ENCODE measurements at places on chromosomes 2 and 18.

- no peak for DNase-seq
These were observed 11.3 kb upstream of the MAL start for GRCh38 chr2:95014126-95014708.

GRCh38 chr2:194545978-194546377, 1111.0 kb upstream of the SLC39A10 start:
- no peak for DNase-seq

- DNase-seq = no peak
These were observed 93.8 kb upstream of the MBOAT2 start for GRCh38 chr2:9097239-9097638.

DNA sequence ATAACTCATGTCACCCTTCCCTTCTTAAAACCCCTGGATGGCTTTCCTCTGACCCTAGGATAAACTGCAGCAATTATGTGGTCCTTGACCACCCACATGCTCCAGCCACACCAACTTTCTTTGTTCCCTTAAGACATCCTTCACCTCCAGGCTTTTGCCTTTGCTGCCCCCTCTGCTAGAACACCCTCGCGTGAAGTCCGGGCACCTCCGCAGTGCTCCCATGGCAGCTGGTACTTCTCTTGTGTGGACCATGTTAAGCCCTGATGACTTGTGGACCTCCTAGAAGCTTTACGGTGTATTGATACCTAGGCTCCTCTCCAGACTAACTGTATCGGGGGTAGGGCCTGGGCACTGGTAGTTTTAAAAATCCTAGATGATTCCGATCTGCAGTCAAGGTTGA, 824 bp upstream of the ABHD1 start:
- DNase-seq = no peak

- no peak for DNase-seq
These were observed 122.8 kb downstream of the TMEM200C start for GRCh38 chr18:5772306-5773105.

DNA sequence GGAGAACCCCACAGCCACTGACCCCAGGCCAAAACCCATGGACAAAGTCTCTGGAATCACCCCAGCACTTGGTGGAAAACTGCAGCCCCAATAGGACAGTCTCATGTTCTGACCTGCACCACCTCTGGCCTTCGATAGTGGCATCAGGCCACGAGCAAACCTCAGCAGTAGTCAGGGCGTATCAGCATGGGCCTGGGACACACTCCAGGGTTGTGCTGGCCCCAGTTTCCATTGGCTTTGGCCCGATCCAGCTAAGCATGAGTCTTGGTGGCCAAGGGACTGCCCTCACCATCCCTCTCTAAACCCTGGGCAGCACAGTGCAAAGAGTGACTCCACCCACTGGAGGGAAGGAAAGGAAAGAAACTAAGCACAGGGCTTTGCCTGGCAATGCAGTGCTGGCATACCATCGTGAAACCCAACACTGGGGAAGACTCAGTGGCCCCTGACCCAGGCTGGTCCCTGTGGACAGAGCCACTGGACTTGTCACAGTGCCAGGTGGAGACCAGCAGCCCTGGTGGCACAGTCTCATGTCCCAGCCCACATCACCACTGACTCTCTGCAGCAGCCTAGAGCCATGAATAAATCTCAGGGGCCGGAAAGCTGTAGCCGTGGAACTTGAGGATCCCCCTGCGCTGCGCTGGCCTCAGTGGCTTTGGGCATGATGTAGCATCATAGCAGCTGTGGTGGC, 46.3 kb downstream of the ZNF519 start:
- DNase-seq = no peak

DNA sequence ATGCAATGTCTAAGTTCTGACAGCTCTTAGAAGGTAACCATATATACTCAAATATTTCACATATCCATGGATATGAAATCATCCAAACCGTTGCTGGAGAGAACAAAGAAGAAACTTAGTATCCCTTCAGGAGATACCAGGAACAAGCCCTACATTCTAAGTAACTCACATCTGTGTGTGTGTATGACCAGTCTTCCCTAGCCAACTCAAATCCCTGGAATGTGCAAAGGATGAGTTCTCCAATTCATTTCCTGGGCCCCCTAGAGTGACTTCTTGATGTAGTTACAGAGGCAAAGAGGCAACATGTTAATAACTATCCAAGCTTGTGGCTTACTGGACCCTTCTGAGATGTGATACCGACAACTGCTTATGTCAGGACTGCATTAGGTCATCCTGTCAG, 20.1 kb downstream of the TPGS2 start:
- DNase-seq = no peak

DNA sequence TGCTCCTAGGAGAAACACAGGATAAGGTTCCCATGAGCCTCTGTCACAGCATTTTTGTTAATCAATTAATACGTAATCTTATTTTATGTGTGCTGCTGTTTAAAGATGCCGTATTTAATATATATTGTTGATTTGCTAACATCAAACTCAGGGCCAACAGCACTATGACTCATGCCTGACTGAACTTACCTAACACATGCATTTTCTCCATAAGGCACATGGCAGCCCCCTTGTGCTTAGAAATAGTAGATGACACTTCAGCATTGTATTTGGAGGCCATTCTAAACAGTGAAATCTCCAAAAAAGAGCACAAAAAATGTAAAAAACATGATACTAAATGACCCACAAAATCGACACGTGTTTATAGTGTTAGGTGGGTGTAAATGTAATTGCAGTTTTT, 314.8 kb downstream of the MYCN start:
- no peak for DNase-seq

DNA sequence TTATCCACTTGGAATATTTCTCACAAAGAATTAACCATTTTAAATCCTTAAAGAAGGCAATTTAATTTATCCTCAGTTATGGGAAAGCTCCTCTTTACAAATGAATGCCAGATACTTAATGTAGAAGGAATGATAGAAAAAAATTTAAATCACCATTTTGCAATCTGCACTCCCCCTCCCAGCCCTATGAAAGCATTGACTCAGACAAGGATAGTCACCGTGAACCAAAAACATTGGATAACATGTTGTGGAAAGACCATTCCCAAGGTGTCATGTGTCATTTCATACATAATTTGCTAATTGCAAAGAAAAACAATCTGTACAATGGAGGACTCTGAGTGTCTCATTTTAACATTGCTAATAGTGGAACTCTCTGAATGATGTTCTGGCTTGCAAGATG, 421.0 kb downstream of the TXNL1 start:
- no peak for DNase-seq

GRCh38 chr2:79191816-79192215, 32.3 kb upstream of the REG3A start:
- no peak for DNase-seq

GRCh38 chr2:69828938-69829255, 563 bp upstream of the GMCL1 start:
- DNase-seq = peak; percentile 49

GRCh38 chr2:47217277-47217676, 62.2 kb upstream of the STPG4 start:
- no peak for DNase-seq

DNA sequence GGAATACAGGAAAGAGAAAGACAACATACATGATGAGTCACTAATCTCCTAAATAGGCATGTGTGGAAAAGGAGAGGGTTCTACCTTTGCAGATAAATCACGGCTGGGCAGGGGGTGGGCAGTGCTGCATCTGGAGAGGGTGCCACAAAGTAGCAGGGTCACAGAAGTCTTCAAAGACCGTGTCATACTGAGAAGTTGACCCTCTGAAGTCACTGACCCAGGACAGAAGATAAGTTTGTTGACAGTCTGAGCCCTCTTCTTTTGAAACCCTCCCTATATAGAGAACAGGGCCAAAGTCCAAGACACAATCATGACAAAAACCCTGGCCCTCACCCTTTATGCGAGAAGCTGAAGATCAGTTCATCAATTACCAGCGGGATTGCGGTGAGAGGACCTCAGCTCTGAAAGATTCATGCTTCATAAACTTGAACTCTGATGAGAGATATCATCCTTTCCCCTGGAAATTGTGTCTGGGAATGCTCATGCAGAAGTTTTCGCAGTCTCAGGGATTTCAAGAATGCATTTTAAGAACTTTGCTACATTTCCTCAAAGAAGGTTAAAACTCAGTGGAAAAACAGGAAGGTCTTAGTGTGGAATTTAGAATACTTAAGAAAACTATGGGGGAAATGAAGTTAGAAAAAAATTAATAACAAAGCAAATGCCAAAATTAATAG, 129.5 kb downstream of the FAM124B start:
- DNase-seq = no peak

- no peak for DNase-seq
These were observed 15.4 kb upstream of the ACYP2 start for GRCh38 chr2:54099829-54100585.

GRCh38 chr18:35582899-35583558, 1.5 kb downstream of the GALNT1 start:
- no peak for DNase-seq

GRCh38 chr2:28463893-28464292, 32.0 kb upstream of the PLB1 start:
- peak; percentile 88 for DNase-seq

GRCh38 chr2:10326151-10326616, 23.5 kb downstream of the HPCAL1 start:
- no peak for DNase-seq

- no peak for DNase-seq
These were observed 81.4 kb downstream of the SNTG2 start for GRCh38 chr2:1032030-1032429.

DNA sequence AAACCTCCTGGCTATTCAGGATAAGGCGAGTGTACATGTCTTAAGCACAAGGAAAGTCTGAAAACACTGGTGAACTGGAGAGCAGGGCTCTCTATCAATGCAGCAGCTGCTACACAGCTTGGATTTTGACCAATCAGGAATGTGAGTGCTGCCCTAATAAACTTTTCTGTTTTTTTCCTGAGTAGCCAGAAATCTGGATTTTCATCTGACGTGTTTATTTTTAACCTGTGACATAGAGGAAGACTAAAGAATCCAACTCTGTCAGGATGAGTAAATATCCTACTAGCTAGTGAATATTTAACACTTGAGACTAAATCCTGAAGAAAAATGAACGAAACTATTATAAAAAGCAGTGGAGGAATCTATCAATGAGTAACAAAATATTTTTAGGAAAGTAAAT, 1638.9 kb downstream of the LRP1B start:
- no peak for DNase-seq

- no peak for DNase-seq
These were observed 238.5 kb downstream of the CELF4 start for GRCh38 chr18:37327063-37327577.

GRCh38 chr2:51888120-51888519, 856.2 kb upstream of the NRXN1 start:
- DNase-seq = no peak

DNA sequence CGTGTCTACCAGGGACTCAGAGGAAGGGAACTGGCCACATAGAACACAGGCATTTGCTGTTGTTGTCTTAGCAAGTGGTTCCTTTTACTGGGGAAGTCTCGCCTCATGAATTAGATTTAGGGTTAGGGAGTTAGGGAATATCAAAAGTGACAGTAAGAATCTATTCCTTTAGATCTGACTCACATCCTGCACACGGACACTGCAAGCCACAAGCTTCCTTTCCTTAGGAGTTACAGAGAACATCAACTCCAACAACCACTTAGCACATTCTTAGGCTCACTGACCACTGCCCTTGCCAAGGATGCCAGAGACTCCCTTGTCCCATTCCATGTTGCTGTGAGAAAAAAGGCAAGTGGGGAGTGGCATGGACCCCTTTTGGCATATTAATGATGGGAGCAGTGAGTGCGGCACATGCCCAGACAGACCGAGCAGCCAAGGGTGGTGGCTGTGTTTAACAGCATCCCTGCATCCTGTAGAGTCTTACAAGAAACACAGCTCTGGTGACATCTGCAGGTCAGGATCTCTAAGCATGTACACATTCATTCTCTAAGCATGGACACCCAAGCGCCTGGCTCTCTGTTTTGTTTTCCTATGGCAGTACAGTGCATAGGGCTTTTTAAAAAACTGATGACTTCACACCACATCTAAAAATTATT, 745.6 kb upstream of the RAB6C start:
- DNase-seq = no peak

DNA sequence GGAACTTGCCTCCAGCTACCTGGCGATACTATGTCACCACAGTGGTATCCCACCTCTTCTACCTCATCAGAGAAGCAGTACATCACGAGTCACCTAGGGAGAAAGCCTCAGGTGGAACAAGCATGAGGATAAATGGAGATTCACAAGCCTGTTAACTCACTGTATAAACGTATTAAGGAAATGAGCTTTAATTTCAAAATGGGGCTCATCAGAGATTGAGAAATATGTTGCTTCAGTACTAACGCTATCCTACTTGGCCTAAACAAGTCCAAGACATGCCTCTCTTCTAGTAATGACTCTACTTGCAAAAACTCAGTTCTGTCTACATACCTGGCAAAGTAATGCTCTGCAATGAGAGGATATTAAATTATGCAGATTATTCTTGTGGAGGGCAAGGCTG, 4.3 kb downstream of the SLC39A6 start:
- DNase-seq = no peak

DNA sequence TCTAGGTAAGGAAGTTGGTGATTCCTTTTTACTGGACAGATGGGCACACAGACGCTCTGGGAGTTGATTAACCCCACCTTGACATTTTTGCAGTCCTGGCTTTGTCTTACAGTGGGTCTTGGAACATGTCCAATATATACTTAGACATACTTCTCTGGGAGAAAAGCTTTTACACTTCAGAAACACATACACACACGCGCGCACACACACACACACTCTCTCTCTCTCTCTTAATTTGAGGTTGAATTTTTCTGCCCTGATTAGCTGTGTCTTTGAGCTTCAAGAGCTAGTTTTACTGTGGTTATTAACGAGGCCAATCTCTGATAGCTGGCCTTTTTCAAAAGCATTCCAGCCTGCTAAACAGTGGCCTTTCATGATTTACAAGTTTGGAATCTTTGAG, 215.0 kb downstream of the MYCN start:
- no peak for DNase-seq

DNA sequence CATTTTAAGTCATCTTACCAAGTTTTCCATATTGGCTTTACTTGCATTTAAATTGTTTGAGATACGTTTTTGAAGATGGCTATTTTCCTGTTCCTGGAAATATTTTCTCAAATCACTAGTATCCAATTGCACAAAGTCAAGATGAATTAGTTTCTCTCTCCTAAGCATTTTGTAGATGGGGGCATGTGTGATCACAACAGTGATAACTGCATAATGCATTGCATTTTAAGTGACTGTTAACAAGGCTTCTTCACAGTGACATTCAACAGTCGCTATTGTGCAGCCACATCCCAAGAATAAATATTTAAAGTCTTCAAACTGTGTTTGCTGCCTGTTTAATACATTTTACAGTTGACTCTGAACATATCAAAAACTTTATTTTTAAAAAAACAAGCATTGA, 694.2 kb upstream of the CDH7 start:
- no peak for DNase-seq

DNA sequence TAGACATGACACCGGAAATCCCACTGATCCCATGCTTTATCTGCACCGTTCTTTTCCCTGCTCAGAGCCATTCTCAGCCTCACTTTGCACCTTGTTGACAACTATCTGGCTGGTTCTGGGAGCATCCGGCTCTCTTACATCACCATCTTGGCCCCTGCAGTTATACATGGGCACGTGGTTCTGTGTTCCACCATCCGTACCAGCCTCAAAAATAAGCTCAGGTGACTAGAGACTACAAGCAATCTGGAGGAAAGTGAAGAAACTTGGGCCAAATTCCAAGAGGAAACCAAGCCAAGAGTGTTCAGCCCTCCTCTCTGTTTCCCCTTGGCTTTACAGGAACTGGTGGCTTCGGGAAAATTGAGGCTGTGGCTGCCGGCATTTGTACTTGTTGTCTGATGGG, 244.6 kb upstream of the ACVR2A start:
- DNase-seq = no peak

Data from GF-D8 (cell line).